Activated CD4-positive, alpha-beta memory T cell treated with anti-CD3 and anti-CD28 coated beads for 36 hours (primary cell): ENCODE measurements at places on chromosomes 13 and 19. TPM values are rescaled to one million over a fixed set of nuclear protein-coding genes. Genes with fewer than 3 reads are reported as not detected.

GRCh38 chr13:34345258-34345965, 527.5 kb downstream of the RFC3 start:
- DNase-seq: no peak

GRCh38 chr13:99056381-99057014, 78.6 kb upstream of the DOCK9 start:
- no peak for DNase-seq

Gene AP1M2
- not detected for total RNA-seq

GRCh38 chr19:16702123-16702522, 17.5 kb upstream of the NWD1 start:
- DNase-seq: no peak

DNA sequence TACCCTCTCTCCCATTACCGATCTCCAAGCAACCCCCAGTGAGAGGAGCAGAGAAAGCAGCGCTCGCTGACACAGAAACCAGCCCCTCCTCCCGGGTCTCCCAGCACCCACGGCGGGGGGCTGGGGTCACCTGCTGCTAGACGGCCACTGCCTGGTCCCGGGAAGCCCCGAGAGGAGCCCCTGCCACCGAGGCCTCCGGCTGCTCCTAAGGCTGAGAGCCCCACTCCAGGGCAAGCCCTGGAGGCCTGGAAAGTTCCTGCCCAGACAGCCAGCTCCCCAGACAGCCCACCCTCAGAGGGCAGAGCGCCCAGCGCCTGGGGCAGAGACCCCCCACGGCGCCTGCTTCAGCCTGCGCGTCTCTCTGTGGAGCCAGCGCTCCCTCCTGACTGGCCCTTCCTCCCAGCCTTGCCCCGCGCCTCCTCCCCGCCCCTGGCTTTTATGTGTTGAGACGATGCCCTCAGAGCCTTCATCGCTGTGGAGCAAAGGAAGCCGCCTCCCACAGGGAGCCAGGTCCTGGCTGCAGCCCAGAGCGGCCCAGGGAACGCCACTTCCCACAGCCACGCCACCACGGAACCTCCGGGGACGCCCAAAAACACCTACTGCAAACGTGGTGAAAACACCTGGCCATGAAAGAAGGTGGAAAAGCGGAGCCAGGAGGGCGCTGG, 51.1 kb downstream of the MLLT1 start:
- no peak for DNase-seq

Gene PSG6
- not detected for total RNA-seq

GRCh38 chr19:47257411-47258169, 1.3 kb downstream of the CCDC9 start:
- DNase-seq: no peak

DNA sequence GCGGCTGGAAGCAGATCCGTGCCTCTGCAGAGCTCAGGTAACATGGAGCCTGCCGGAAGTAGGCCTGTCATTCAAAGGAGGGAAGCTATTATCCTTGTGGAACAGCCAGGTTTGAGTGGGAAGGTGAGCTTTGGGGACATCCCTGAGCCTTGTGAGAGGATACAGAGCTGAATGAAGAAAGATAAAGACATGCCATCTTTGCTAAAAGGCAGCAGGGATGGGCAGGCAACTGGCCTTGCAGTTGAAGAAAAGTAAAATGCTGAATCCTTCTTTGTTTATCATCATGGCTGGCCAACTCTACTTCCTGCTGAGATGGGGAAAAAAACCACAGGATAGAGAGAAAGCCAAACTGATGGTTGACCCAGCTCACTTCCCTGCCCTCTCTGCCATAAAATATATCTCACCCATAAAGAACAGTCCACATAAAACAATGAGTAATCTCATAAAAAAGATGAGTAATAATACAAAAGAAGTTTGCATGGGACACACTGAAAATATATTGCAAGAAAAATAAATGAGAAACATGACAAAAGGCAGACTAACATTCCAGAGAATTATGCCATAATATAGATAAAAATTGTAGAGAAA, 226.3 kb downstream of the DLEU7 start:
- no peak for DNase-seq

Gene FLT3
- total RNA-seq: not detected

Gene LRRC25
- total RNA-seq: not detected

Gene DEDD2
- total RNA-seq: 33.4 TPM

- peak; percentile 47 for DNase-seq
Observed at GRCh38 chr19:14003251-14004055, 2.7 kb downstream of the RFX1 start.

Gene RNF113B
- not detected for total RNA-seq

Gene CGB2
- total RNA-seq: not detected

GRCh38 chr13:106349080-106349931, 186.2 kb downstream of the EFNB2 start:
- DNase-seq: no peak

DNA sequence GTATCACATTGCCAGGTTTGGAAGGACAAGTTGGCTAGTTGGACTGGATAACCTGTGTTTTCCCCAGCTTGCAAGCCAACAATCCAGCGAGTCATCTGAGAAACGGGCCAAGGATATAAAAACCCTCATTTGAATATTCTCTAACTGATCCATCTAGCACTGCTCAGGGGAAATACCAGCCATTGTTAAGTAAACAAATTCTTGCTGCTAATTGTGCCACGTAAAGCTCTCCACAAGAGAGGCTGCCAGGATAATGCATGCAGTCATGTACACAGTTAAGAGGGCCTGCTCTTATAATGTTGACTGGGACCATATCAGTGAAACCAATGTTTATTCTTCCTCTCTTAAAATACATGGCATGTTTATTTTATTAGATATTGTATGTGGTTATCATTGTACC, 663.2 kb upstream of the SGCG start:
- no peak for DNase-seq

DNA sequence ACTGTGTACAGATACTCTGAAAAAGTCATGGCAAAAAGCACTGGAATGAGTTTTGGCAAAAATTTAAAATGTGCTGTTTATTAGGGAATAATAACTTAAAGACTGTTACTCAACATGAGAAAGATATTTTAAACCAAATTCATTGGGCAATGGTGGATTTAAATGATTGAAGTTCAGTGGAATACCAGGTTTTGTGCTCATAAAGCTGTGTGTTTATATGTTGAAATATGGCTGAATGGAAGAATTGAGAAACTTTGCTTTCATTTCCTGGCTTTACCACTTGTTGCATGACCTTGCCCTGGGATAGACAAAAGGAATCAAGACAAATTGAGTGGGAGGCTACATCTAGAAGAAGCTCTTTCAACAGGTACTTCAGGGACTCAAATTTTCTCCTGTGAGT, 246.4 kb downstream of the GPC5 start:
- no peak for DNase-seq

- no peak for DNase-seq
Observed at GRCh38 chr13:22726726-22727125, 454.1 kb upstream of the SGCG start.

GRCh38 chr19:41341669-41342490, 11.8 kb downstream of the TGFB1 start:
- no peak for DNase-seq

Gene CCDC124
- 101 TPM for total RNA-seq

Gene ARHGEF1
- total RNA-seq: 298 TPM

DNA sequence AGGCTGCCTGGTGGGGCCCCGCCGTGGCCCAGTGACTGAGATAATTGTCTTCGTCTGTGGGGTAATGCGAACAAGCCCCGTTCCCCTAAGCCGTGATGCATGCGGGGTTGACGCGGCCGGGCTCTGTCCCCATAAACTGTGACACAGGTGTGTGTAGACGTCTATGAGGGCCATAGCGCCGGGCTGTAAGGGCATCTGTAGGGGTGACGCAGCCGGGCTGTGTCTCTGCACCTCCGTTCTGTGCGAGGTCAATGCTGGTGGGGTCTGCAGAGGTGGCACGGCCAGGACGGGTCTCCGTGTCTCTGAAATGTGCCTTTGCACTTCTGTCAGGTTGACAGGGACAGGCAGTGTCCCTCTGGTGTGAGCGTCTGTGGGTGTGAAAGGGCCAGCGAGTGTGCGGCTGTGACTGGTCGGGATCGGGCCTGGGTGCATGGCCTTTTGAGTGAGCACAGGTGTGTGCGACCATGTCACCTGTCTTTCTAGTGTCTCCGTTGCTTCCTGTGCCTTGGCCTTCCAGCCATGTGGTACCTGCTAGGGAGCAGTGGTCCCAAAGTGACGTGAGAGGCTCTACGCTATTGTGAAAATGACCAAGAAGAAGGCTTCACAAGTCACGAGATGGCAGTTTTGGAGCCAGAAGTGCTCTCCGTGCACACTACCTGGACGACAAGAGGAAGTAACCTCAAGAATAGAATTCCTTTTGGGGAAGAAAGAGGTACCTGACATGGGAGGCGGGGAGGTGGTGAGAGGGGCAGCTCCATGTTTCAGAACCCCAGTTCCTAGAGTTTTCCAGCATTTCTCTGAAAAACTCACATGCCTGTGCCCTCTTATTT, 16.4 kb upstream of the ZNF331 start:
- DNase-seq: peak; percentile 29

GRCh38 chr19:48844472-48844871, 8.2 kb upstream of the HSD17B14 start:
- DNase-seq: no peak

DNA sequence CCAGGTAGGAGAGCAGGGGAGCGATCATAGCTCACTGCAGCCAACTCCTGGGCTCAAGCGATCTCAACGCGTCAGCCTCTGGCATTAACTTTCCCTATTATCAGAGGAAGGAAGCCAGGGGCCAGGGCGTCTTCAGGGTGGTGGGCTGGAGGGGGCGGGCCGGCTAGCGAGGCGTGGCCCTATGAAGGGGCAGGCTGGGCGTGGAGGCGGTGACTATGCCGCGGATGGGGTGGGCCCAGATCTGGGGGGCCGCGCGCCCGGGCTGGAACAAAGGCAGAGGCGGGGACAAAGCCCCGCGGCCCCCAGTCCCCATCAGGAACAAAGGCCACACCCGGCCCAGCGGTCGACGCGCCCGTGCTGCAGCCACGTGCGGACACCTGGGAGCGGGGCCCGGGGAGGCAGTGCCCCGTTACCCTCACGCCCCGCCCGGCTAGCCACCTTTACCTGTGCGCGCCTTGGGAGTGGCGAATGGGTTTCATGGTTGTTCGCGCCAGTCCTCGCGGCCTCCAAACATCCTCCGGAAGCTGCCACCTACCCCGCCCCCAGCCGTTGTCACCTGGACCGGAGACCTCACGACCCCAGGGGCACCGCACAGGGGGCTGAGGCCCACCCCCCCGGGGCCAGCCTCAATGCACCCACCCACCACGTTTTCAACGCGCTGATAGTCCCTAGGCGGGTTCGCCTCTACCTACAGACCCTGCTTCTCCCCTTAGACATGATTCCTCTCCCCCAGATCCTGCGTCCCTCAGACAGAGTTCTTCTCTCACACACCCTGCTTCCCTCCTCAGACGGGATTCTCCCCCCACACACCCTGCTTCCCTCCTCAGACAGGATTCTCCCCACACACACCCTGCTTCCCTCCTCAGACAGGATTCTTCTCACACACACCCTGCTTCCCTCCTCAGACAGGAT, 5.4 kb upstream of the TRIM28 start:
- peak; percentile 63 for DNase-seq

Gene CAPN12
- 9.0 TPM for total RNA-seq

Gene INSR
- total RNA-seq: 3.3 TPM

DNA sequence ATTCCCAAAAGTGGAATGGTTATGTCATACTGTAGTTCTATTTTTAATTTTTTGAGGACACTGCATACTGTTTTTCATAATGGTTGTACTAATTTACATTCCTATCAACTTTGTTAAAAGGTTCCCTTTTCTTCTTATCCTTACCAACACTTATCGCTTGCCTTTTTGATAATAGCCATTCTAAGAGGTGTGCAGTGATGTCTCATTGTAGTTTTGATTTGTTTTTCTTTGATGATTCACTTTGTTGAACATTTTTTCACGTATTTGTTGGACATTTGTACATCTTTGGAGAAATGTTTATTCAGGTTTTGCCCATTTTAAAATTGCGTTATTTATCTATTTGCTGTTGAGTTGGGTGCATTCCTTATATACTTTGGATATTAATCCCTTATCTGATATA, 188.8 kb upstream of the SPRY2 start:
- no peak for DNase-seq

DNA sequence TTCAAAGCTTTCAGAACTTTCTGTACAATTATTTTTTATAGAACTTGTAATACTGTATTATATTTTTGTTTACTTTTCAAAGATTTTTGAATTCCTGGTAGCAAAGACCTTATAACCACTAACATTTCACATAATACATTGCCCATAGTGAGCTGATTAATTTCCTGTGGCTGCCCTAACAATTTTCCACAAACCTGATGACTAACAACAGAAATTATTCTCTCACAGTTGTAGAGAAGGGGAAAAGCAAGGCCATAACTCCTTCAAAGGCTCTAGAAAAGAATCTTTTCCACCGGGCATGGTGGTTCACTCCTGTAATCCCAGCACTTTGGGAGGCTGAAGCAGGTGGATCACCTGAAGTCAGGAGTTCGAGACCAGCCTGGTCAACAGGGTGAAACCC, 19.1 kb downstream of the KLF12 start:
- DNase-seq: no peak

Gene GPC5
- total RNA-seq: 0.29 TPM

Gene CAMSAP3
- 0.31 TPM for total RNA-seq

DNA sequence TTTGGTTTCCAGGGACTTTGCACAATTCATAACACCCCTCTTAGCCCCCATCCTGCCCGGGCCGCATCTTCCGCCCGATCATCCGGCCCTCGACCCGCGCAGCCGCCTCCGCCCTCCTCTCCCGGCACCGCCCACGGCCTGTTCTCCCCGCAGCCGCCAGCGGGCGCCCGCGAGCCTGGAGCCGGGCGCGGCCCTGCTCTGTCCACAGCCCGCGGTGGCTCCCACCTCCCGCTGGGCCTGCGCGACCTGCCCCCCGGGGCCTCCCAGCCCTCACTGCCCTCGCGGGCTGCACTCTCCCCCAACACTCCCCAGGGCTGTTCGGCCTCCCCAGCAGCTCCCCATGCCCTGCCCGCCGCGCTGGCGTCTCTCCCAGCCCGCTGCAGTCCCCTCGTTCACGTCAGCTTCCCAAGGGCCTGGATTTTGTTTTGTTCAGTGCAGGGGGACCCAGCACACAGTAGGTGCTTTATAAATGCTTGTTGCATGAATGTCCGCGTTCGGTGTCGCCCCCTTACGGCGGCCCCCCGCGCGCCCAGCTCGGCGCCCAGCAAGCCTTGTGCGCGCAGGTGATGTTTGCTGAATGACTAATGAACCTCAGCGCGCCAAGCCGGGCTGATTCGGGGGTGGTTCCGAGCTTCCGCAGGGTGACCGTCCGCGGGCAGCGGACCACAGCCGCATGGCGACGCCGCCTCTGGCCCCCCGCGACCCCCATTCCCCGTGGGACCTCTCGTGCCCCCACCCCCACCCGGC, 4.6 kb upstream of the APC2 start:
- peak; percentile 86 for DNase-seq

DNA sequence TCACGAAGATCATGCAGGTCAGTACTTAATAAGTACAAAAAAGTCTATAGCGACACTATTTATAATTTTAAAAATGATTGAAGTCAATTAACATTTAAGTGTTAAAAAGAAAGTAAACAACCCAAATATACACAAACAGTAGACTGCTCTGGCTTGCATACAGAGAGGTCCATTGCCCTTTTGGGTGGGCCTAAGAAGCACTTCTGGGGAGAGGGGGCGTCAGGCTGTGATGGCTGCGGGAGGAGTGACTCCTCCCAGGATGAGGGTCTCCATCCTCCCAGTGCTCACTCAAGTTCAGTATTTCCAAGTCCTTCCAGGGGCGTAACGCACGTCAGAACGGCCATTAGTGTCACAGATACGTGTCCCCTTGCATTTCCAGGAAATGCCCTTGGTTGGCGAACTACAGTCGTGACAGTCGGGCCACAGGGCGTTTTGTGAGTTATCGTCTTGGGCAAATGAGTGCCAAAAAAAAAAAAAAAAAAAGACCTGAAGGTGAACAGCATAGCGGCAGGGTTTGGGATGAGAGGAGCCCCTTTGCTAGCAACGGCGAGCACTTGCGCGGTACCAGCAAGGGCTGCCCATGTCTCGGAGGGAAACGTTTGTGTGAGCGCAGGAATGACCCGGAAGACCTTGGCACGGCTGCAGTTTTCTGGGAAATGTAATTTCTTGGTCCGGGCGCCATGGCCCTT, at the start of gene SCGB2B2:
TSS of gene SCGB2B2 (minus strand) at position 463 of the 689 bp plus-strand sequence. CDS start 82,596 bp downstream, outside the sequence.
- DNase-seq: no peak
